Stimulated activated CD8-positive, alpha-beta memory T cell treated with anti-CD3 and anti-CD28 coated beads, Interleukin-4, amount 100 ng/mL, for 4 hours (primary cell): ENCODE measurements at places on chromosomes 4 and X.

DNA sequence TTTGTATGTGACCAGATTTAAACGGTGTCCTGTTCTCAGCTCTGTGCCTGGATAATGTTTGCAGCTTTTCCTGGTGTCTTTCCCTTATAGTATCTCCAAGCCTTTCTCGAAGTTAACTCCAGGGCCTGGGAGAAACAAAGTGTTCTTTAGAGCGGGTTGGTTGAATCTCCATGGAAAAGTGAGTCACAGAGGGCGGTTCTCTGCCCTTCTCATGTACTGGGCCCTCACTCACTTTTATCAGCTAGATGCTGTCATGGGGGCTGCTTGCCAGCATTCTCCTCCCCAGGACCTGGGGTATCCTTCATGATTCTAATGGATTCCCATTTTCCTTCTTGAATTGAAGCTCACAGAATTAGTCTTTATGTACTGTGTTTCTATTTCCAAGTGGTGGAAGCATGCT is 46.1 kb upstream of the MAGEC2 start:
- no peak for DNase-seq

GRCh38 chrX:95703696-95704095 is 980.9 kb upstream of the DIAPH2 start:
- no peak for DNase-seq

DNA sequence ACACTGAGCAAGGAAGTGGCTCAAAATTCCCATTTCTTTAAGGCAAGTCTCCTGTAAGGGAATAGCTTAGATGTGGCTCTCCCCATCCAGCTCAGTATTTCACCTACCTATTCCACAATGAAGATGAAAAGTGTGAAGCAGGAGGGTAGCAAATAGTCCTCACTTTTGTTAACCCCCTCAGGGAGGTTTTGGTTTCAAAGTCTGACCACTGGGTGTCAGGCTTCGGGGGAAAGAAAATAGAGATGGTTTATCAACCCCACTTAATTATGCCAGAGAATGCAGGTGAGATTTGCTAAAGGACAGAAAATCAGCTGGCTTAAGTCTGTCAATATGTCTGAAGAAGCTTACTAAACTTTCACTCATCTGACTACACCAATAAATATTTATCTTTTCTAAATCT is 69.5 kb downstream of the DHX15 start:
- no peak for DNase-seq

- no peak for DNase-seq
These were observed 375 bp downstream of the FGFR3 start for GRCh38 chr4:1793496-1793840.

GRCh38 chr4:81030981-81031791 is 678 bp downstream of the BMP3 start:
- no peak for DNase-seq

DNA sequence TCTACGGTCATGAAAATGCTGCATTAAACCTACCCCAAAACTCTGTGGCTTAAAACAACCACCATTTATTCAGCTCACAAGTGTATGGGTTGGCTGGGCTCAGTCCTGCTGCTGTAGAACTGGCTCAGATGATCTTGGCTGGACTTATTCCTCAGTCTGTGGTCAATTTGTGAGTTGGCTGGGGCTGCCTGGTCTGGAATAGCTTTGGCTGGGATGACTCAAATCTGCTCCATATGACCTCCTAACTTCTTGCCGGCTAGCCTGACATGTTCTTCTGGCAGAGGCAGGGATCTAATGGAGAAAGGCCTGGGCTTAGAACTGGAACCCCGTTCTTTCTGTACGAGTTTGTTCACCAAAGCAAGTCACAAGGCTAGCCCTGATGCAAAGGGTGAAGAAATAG is 71.7 kb downstream of the CFAP299 start:
- DNase-seq: no peak

GRCh38 chr4:110637408-110638088 is 14.7 kb upstream of the PITX2 start:
- DNase-seq: no peak

- DNase-seq: no peak
These were observed 39.3 kb downstream of the EVC start for GRCh38 chr4:5750052-5750945.

DNA sequence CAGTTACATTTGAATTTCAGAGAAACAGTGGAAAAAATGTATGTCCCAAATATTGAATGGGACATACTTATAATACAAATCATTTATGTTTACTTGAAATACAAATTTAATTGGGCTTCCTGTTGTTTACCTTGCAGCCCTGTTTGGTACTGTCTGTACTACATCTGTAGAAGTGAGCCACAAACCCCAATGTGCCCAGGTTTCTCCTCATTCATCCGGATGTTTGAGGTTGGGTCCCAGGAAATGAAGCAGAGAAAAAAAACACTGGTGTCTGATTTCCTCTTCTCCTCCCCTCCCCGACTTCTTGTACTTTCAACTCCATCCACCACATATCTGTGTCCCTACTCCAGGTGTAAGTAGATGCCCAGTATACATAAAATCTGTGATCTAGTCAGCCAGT is 27.1 kb upstream of the SCRG1 start:
- no peak for DNase-seq

GRCh38 chr4:177228599-177228998 is 81.1 kb upstream of the NEIL3 start:
- no peak for DNase-seq

DNA sequence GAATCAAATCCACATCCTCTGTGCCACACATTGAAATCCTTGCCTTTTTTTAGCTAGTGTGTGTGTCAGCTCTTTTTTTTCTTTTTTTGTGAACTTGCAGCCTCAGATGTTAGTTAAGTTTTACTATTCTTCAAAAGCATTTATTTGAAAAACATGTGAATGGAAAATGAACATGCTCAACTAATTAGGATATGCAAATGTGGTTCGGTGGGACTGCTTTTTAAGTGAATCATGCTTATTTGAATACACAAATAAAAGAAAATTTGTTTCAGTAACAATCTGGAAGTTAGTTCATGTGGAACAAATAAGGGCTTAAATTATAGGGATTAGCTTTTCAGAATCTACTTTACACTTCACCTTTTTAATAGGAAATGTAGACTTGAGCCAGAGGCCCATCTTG is 751.5 kb upstream of the FAM241A start:
- no peak for DNase-seq

- DNase-seq: no peak
These were observed 191.4 kb downstream of the TSPAN5 start for GRCh38 chr4:98466868-98467599.

DNA sequence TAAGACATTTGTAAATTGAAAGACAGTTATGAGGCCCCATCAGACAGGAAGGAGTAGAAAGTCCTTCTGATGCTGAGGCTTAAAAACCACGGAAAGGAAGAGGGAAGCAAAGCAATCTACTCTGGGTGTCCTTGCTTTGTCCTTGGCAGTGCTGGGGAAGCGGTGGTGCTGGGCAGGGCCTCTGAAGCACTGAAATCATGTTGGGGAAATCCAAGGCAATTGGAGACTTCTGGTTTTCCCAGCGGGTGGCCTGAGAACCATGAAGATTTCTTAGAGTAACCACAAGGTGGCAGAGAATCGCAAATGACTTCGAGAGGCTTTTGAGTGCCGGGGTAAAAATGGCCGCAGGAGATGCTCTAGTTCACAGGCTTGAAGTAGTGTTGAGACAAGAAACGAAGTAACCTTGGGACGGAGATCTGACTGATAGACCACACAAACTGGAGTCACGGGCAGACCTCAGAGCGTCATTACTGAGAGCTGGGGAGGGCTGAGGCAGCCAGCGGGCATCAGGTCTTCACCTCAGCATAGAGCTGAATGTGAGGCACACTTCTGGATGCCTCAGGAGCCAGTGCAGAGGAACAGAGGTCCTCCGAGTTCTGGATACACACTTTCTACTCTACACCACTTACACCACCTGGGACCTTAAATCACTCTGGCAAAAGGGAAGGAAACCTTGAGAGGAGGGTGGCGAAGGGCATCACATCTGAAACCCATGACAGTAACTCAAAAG is 130.7 kb upstream of the GPRIN3 start:
- peak; percentile 8 for DNase-seq

DNA sequence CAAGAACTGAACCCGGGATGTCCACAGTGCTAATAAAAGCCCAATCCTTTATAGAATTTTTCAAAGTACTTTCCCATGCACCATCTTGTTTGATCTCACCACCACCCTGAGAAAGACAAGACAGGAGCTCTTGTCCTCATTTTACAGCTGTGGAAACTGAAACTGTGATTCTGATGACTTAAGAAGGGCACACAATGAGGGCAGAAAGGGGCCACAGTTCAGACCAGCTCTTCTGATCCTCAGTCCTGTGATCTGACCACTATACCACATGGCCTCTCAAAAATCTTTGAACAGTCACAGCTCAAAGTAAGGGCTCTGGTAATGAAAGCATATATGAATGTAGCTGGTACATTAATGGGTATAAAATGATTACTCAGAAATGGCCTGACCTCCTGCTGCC is 127.3 kb upstream of the CPEB2 start:
- DNase-seq: no peak

DNA sequence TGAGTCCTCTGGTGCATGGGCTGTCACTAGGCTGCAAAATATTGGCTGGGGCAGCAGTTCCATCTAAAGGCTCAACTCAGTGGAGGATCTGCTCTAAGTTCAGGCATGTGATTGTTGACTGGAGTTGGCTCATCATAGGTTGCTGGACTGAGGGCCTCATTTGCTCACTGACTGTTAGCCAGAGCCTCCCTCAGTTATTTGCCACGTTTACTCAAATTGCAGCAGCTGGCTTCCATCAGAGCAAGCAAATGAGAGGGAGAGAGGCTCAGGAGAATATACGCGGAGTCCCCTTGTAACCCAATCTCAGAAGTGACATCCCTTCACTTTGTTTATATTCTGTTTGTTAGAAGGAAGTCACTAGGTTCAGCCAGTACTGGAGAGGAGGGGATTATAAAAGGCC is 54.1 kb downstream of the BMP3 start:
- DNase-seq: no peak

GRCh38 chr4:153759407-153760316 is at the start of gene RNF175:
Gene RNF175, minus strand, starts transcription at chr4:153760024. Its CDS starts 162 bp downstream, at chr4:153759862.
- no peak for DNase-seq

GRCh38 chr4:113587640-113588275 is 173.8 kb downstream of the CAMK2D start:
- no peak for DNase-seq

GRCh38 chrX:71545364-71545763 is 12.5 kb downstream of the OGT start:
- DNase-seq: no peak

GRCh38 chr4:176989186-176989585 is 196.5 kb upstream of the VEGFC start:
- DNase-seq: no peak

GRCh38 chrX:85897362-85898126 is 149.8 kb downstream of the CHM start:
- no peak for DNase-seq

DNA sequence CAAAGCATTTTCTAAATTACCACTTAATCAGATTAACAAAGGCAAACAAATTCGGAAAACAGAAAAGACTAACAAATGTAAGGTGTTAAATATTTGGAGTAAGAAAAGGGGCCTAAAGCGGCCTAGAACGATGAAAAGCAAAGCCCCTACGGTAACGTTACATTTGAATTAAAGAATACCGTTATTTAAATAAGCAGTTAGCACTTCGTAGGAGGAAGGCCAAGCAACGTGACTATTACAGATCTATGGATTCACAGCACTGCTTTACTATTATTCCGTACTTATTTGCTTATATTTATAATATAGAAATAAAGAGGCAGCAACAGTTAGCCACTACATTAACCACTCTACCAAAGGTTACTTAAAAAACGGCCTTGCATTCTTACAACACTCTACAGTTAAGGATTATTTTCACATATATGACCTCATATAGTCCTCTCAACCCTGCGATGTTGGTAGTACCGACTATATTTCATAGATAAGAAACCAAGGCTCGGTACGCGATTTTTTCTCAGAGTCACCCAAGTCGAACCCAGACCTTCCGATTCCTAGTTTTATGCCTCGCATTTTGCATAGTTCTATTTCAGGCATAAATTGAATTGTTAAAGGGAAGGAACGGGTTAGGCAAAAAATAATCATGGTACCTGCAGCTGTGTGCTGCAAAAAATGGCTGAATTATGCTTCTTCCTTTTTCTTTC is 2.9 kb downstream of the KLHL15 start:
- DNase-seq: no peak

DNA sequence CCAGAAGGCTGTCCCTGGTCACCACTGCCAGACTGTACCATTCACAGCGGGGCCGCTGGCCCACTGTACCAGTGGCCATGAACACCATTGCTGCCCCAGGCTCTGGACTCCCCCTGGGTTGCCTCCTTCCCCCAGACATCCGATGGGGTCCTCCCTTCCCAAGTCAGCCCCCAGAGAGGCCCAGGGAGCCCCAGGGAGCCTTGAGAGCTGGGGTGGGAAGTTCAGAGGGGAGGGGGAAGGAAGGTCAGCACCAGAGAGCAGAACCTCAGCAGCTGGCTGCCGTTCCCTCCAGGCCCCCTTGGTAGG is 441 bp upstream of the ARHGAP4 start:
- no peak for DNase-seq

DNA sequence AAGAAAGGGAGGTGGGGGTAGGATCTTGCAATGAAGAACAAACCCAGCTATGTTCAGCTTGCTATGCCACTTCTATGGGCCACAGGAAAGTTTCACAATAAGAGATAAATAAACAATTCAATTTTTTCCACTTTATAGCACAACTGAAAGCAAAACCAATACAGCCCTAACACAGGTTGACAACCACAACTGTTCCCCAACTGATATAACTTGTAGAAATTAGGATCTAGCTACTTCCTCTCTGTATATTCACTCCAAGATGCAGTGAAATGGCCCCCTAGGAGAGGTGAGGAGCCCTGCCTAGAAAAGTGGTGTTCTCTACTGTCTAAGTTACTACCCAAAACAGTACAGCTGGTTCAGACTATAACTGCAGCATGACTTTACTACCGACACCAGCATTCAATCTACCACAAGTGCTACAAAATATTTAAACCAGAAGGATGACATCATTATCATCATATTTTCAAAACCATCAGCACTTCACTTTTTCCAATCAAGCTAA is 77.0 kb downstream of the FBXW7 start:
- no peak for DNase-seq

GRCh38 chr4:156190615-156191014 is 236.9 kb upstream of the CTSO start:
- no peak for DNase-seq

DNA sequence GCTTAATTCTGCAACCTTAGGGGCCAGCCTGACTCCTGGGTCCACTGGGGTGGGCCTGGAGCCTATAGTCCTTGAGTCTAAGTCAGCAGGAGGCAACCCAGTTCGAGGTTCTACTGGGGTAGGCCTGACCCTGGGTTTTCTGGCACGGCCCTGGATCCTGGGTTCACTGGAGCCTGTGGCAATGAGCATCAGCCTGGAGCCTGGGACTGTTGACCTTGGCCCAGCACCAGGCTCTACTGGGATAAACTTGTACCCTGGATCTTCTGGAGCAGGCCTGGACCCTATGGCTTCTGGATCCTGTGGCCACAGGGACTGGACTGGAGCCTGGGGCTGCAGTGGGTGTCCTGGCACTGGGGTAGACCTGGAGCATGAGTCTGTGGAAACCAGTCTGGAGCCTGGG is 874.3 kb upstream of the INTU start:
- DNase-seq: no peak

DNA sequence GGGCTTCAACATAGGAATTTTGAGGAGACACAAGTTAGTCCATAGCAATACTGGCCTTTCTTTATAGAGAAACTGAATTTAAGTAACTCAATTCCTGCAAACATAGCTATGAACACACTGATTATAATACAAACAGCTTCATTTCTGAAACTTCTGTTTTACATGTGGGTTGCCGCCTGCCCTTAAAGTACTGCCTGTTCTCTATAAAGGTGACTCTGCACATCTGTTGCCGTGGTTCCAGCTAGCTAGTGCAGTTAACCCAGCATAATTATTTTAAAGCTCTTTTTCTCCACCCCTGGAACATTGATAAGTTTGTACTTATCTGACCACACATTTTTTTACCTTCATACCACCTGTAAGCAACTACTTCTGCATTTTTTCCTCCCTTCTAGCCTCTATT is 177.6 kb downstream of the NWD2 start:
- no peak for DNase-seq
